ENCODE measurements at places on chromosomes 1 and 21. TPM values are rescaled to one million over a fixed set of nuclear protein-coding genes. Genes with fewer than 3 reads are reported as not detected.

DNA sequence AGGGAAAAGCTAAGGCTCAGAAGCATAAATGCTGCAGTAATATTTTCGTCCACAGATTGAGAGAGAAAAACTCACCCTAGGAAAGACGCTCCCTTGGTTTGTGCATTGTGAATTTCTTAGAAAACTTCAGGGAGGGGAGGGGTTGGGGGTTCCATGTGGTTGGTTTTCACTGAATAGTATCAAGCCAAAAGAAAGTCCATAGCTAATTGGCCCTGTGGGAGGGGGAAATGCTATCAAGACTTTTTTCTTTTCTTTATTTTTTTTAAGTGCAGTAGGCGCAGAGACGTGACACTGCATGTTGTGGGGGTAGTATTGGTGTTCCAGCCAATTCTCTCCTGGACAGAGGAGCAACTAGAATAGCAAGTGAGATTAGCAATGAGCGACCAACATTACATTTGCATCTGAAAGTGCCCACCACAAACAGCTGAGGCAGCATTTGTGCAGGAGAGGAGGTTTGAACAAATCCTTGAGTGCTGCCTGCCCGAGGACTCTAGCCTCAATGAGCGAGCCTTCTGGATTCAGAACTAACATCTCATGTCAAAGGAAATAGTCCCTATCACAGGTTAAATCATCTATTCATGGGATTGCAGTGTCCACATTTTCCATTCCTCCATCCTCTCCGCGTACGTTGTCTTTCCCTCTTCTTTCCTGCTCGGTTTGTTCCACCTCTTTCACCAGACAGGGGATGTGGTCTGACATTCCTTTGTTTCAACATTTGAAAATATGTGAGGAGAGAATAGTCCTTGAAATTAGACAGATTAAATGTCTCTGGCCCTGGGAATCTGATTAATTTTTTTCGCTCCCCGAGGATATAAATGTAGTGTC lies 118.0 kb upstream of the MARK1 start:
- no peak for DNase-seq

Gene MPL
- total RNA-seq: not detected

Gene SLFNL1
- total RNA-seq: not detected

Gene COL6A2
- total RNA-seq: 71.5 TPM

DNA sequence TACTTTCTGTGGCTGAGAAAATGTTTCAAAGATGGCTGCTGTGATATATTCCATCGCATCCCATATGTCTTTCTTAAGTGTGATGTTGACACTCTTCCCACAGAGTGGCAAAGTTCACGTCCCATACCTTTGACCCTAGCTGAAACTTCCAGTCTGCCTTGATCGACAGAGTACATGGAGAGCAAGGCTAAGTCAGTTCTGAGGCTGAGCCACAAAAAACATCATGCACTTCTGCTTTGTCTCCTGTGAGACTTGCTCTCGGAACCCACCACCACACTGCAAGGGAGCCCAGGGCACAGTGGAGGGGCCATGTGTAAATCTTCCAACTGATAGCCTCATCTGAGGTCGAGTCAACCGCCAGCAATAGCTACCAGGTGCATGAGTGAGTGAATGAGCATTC lies 431.9 kb upstream of the RUNX1 start:
- no peak for DNase-seq

DNA sequence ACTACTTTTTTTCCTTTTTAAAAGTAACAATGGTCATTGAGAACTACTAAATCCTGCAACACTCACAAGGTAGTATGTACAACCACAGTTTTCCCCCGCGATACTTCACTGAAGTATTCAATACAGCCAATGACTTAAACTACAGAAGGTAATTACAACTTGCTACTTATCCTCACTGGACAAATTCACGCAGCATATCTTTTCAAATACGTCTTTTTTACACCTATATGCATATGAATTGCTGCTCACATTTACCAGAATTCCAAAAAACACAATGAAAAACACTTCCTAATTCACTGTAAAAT lies 12.4 kb downstream of the NRIP1 start:
- DNase-seq: no peak

GRCh38 chr1:159439422-159439821 lies at the start of gene OR10J1:
TSS of gene OR10J1 (plus strand) at chr1:159439722. CDS start at chr1:159439792, 70 bp downstream.
- DNase-seq: no peak

Gene RGS21
- not detected for total RNA-seq

DNA sequence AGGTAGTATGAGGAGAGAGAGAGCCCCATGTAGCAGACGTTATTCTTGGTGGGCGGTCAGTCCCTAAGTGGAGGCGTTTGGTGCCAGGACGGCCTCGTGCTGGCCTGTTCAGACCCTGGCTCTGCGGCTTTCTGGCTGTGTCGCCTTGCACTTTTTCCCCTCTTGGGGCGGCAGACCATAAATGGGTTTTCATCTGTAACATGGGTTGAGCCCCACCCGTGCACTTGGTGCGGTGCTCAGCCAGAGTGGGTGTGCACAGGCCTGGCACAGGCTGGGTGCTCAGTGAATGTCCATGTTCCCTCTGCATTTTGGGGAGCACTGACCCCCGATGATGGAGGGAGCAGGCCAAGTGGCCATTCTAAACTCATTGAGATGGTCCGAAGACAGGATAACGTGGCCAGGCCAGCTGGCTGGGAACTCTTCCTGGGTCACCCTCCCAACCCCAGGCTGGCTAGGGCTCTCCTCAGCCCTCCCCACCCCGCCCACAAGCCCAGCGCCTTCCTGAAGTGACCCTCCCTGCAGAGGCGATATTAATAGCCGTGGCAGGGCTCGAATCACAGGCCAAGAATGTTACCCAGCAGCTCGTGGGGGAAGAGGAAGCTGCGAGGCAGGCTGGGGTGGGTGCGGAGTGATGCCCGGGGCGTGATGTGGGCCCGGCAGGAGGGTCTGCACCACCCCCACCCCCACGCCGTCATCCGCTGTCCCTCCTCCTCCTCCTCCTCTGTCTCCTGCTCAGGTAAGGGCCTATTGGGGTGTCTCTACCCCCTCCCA lies 78.5 kb downstream of the ARHGEF10L start:
- no peak for DNase-seq

GRCh38 chr21:41080485-41081121 lies 87.4 kb upstream of the BACE2 start:
- no peak for DNase-seq

DNA sequence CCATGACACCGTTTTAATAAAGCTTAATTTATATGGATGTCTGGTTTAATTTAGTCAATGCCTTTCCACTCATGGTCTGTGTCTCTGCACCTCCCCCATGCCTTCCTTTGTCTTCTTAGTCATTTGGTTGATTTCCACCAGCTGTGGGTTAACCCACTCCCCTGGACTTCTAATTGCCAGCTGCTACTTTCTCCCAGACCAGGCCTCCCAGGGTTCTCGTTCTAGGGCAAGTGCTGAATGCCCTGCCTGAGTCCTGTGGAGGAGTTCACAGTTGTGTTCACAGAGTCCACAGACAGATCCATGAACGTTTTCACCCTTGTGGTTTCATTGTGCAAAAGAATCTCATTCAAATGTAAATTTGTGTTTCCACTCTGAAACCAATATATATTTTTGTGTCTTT lies 243.4 kb downstream of the NUF2 start:
- DNase-seq: no peak

Gene DMBX1
- not detected for total RNA-seq

Gene SPATA1
- total RNA-seq: 0.23 TPM

DNA sequence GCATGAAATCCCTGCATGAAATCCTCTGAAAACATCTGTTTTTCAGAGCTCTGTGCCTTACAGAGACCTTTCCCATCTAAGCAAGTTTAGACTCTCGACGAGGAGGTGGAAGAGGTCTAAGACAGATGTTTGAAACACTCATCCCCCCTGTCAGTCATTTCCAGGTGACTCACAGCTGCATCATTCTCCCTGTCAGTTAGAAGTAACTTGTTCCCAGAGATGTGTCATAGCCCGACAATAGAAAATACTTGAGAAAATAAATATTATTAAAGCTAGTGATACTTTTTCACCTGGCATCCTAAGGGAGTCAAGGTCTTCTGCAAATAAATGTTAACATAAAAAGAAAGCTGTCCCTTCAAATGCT lies 41.6 kb upstream of the SEC16B start:
- DNase-seq: no peak

DNA sequence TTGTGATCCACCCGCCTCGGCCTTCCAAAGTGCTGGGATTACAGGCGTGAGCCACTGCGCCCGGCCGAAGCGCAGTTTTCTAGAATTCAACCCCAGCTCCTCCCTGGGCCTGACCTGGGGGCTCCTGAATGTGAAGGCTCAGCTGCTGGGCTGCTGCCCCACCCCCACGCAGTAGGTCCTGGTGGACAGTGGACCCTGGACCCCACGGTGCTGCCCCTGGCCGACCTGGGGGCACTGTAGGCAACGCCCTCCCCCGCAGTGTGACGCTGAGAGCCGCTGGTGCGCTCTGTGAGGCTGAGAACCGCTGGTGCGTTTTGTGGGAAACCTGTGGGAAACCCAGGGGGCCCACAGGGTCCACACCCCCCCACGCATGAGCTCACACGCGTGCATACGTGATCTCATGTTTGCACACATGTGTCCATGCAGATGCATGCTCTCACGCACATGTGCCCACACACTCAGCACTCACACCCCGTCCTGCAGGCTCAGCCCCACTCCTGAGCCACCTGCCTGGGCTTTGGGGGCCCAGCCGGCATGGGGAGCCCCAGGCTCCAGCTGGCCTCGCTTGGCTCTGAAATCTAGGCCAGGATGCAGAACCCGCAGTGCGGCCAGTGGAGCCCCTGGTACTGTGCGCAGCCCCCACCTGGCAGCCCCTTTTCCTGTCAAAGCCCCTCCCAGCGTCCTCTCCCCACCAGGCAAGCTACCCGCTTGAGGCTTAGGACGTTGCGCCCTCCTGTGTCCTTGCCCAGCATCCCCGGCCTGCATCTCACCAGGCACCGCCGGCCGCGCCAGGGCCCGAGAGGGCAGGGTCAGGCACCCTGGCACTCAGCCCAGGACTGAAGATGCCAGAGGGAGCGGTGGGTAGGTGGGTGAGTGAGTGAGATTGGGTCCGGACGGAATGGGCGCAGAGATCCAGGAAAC lies 67.7 kb downstream of the COL18A1 start:
- no peak for DNase-seq

DNA sequence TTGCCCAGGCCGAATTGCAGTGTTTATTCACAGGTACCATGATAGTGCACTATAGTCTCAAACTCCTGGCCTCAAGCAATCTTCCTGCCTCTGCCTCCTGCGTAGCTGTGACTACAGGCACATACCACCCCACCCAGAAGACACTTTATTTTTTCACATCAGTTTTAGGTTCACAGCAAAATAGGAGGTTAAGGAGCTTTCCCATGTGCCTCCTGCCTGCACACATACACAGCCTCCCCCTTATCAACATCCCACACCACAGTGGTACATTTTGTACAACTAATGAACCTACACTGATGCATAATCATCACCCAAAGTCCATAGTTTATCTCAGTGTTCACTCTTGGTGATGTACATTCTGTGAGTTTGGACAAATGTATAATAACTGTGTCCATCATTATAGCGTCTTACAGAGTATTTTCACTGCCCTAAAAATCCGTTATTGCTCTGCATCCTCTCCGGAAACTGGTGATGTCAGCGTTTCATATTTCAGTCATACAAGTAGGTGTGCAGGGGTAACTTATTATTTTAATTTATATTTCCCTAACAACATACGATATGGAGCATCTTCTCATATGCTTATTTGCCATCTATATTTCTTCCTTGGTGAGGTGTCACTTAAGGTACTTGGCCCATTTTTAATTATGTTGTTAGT lies 23.2 kb downstream of the OR13G1 start:
- no peak for DNase-seq

Gene CA6
- not detected for total RNA-seq

Gene S100A9
- 88.6 TPM for total RNA-seq

DNA sequence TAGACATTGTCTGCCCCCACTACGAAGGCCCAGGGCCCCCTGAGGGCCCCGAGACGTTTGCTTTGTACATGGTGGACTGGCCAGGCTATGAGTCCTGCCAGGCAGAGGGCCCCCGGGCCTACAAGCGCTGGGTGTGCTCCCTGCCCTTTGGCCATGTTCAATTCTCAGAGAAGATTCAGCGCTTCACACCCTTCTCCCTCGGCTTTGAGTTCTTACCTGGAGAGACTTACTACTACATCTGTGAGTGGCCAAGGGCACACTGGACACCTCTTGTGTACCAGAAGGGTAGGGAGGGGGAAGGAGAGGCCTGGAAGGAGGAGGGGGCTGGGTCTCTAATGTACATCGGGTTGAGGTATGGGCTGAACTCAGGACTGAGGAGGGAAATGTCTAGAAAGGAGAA lies 3.2 kb downstream of the EFNA4 start:
- DNase-seq: no peak

DNA sequence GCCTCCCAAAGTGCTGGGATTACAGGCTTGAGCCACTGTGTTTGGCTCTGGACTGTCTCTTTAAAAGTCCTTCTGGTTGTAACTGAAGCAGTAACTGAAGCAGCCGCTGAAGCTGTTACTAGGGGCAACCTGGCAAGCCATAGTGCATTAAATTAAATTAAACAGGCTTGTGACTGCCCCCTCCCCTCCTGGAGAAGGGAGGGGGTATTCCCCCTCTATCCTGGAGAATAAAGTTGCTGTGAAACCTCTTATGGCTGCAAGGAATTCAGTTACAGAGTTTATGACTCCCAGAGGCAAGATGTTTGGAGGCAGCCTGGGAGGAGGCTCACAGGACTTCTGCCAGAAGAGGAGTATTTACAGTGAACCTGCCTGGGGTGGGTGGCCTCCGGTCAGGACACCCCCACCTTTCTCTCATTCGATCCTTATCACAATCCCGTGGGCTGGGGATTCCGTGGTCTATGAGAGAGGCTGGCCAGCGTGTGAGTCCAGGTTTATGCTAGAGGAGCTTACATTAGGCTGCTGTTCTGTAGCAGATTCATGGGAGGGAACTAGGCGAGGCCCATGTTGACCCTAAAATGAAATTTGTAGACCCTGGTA lies 8.3 kb downstream of the TTC22 start:
- no peak for DNase-seq

Gene CALML6
- not detected for total RNA-seq

GRCh38 chr1:84753516-84754385 lies 63.5 kb upstream of the SSX2IP start:
- no peak for DNase-seq

Gene DNASE2B
- not detected for total RNA-seq

DNA sequence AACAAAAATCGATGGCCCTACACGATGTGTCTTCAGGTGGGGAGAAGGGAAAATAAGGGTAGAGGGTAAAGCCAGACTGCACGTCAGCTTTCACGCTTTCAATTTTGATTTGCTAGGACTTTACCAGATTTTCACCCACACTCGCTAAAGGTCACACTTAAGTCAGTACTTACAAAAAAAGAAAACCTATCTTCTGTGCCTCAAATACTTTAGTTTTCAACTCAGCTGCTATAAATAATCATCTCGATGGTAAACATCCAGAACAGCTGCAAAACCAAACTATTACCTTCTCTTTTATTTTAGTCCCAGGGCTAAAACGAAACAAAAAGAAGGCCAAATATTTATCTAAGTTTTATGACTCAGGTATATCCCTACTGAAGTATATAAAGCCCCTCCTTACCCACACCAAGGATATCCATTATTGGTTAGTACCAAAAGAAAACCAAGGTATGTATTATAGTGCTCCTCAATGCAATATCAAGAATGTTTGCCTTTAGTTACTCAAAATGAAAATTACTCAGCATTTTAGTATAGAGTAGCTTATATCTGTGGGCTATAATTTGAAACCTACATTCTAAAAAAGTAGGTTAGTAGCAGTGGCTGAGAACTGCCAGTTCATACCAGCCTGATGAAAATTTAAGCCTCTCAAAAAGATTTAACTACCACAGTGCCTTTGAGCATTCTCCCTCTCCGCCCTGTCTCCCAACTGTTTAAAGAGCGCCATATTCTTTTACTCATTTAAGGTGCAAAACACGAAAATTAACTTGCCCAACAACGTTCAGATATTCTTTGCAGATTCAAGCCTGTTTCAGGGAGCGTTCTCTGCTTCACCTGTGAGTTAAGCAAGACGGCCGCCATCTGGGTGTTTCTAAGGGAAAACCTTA lies 1.5 kb downstream of the CSDE1 start:
- no peak for DNase-seq
